ENCODE measurements at places on chromosomes 5 and 9.

DNA sequence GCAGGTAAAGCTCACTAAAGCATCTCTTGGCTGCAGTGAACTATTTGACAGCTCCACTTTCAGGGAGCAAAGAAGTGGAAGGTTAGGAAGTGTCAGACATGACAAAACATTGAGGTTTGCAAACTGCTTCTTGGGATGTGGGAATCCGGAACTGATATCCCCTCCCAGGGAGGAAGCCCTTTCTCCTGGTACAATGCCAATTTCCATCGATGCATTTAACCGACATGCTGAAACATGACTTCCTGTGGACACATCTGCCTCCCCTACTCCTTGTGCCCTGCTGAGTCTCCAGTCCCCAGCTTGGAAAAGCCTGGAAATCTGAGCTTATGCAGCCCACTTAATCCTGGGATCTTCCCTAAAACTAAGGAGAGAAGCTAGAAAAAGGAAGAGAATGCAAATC lies 323.1 kb upstream of the DAP start:
- DNase-seq: no peak

GRCh38 chr5:171627936-171628632 lies 157.5 kb upstream of the SMIM23 start:
- no peak for DNase-seq

DNA sequence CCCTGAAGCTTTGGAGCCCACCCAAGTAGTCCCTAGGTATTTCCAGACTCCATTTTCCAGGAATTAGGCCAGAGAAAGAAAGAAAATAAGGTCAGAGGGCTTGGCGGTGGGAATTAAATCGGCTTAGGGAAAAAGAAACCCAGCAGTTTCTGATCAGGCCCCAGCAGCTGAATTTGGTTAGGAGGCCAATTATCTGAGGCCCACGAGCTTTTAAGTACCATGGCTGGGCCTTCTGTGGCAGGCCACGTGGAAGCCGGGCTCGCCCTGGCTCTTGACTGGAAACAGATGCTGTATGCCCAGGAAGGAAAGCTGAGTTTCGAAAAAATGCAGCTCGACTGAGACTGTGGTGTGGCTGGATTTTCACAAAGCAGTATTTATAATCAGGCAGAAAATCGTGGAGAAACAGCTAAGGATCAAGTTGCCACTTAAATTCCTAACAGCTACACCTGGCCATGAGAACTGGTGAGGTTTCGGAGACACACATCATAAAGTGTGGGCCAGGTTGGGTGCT lies 75.1 kb upstream of the PANK3 start:
- peak; percentile 71 for DNase-seq

- peak; percentile 71 for DNase-seq
These were observed 232.1 kb downstream of the SH3GL2 start for GRCh38 chr9:17810728-17811571.

DNA sequence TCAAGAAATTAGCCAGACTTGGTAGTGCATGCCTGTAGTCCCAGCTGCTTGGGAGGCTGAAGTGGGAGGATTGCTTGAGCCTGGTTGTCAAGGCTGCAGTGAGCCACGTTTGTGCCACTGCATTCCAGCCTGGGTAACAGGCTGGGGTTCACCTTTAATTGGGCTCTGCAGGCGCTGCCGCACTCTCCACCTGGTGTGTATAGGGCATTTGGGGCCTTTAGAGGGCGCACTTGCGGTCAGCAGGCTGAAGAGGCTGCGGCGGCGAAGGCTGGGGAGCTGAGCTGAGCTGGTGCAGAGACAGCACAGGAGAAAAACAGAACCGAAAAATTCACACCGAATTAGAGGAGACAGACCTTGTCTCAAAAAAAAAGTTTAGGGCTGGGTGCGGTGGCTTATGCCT lies 31.2 kb downstream of the CDK7 start:
- no peak for DNase-seq

GRCh38 chr9:106288689-106289088 lies 574.3 kb upstream of the ZNF462 start:
- DNase-seq: no peak

DNA sequence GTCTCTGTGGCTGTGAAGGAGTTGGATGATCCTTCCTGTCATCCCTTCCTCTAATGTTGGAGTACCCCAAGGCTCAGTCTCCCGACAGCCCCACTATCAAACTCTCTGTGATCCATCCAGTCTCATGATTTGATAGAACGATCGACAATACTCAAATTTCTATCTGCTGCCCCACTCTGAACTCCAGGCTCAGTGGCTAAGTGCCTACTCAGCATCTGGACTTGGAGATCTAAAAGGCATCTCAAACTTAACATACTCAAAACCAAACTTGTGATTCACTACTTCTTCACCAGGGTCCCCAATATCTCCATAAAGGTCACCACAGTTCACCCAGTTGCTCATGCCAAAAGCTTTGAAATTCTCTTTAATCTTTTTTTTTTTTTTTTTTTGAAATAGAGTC lies 15.1 kb upstream of the STRBP start:
- DNase-seq: no peak

- DNase-seq: no peak
These were observed 91.3 kb downstream of the ZNF354C start for GRCh38 chr5:179151286-179152118.

DNA sequence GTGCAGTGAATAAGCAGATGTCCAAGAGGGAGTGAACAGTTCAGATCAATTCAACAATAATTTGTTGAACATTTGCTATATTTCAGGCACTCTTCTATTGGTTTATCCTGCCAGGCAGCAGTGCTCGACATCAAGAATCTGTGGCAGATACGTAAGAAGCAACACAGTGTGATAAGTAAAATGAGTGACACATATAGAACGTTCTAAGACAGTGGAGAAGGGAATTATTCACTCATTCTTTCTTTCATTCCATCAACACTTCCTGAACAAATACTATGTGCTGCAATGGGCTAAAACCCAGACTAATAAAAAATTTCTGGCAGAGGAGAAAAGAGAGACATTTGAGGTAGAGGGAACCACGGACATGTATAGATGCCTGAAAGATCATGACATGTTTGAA lies 89.9 kb upstream of the GLIS3 start:
- DNase-seq: no peak

DNA sequence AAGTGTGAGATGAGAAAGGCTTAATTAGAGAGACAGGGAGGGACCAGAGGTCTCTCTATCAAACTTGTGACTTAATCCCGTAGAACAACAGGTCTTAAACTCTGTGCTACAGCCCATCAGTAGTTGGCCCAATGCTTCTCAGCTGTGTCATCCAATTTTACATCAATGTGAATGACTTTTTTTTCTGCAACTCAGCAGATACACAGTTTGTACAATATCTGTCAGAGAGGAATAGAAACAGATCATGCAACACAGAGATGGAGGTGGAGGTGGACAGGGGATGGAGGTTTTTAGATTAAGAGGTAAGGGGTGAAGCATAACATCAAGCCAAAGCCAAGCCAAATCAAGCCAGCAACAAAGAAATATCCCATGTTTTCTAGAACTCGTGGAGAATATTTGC lies 43.0 kb downstream of the FBXW11 start:
- no peak for DNase-seq

Measured in muscle of back (tissue), 13 donors.